ENCODE measurements at places on chromosomes 7 and 10.
A peak's percentile ranks its signal among the peaks of the same experiment; 100 is the strongest.

GRCh38 chr7:34751725-34752643, 94.0 kb downstream of the NPSR1 start:
- DNase-seq, result no peak

DNA sequence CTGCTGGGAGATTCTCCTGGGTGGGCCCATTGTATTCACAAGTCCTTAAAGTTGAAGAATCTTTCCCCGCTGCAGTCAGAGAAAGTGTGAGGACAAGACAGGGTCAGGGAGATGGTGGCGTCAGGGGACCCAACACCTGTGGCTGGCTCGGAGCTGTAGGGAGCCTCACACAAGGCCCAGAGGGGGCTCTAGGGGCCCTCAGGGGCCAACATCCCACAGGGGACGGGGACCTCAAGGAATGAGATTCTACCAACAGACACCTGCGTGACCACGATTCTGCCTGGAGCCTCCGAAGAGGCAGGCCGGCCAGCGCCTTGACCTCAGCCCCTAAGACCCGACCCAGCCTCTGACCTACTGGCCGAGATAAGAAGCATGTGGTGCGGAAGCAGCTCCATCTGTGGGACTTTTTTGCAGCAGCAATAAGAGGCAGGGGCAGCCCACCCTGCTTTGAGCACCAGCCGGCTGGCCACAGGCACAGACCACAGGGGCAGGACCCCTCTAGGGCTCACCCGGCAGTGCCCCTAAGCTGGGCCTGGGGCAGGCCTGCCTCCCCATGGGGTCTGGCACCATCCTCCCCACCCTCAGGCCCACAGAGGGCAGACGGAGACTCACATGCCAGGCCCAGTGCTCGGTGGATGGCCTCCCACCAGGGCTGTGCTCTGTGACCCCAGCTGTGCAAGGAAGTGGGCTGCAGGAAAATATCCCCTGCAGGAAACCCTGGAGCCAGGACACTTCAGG, 13.2 kb downstream of the RASGEF1A start:
- no peak for DNase-seq

DNA sequence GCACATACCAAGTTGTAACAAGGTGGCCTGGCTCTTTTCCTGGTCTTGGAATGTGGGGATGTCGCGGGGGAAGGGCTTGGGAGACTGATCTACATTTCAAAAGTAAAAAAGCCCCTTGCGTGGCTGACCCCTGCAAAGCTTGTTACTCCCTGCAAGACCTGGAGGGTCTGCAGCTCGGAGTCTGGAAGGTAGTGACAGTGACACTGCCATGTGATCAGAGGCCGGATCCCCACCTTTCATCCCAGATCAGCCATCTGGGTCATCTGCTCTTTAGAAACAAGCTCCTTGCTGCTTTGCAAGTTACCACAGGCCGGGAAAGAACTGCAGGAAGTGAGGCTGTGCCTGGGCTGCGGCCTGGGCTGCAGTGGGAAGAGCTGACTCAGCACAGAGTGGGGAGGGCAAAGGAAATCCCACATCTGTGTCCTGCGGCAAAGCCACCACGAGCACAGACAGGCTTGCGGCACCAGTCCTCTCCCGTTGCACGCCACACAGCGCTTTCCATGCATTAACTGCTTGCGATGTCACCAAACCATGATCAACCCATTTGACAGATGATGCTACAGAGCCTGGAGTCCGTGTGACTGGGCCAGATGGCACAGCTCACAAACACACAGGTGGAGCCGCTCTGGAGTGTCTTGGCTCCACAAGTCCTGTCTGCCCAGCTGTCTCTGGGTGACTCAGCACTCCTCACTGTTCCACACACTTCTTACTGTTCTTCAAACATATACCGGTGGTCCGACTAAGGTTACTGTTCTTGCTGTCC, 97.7 kb downstream of the SH3PXD2A start:
- no peak for DNase-seq

- DNase-seq, result no peak
These were observed 111.5 kb downstream of the PLCE1 start for GRCh38 chr10:94105226-94105625.

DNA sequence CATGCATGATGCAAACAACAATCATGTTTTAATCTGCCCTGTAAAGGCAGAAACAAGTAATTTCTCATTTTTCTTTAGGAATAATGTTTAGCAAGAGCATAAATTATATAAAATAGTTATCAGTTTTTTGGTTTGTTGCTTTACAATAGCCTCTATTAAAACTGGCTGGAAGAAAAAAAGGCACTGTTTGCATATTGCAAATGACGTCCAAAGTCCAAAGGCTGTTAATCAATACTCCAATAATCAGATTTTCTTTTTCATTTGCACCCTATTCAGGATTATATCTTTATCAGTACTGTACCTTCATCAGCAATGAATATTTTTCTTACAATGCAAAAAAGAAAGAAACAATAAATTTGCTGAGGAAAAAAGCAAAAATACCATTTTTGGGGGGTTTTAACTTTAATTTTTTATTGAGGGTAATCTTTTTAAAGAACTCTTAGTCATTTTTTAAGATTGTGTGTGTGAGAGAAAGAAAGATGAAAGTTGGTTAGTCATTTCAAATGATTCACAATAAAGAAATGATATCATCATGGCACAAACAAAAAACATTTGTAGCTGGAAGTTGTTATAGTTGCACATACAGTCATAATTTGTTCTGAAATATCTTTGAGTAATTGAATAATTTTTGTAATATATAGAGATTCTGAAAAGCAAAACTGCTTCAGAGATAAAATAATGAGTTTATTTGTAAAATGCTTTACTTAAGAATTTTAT, 44.4 kb upstream of the AKR1C2 start:
- no peak for DNase-seq

DNA sequence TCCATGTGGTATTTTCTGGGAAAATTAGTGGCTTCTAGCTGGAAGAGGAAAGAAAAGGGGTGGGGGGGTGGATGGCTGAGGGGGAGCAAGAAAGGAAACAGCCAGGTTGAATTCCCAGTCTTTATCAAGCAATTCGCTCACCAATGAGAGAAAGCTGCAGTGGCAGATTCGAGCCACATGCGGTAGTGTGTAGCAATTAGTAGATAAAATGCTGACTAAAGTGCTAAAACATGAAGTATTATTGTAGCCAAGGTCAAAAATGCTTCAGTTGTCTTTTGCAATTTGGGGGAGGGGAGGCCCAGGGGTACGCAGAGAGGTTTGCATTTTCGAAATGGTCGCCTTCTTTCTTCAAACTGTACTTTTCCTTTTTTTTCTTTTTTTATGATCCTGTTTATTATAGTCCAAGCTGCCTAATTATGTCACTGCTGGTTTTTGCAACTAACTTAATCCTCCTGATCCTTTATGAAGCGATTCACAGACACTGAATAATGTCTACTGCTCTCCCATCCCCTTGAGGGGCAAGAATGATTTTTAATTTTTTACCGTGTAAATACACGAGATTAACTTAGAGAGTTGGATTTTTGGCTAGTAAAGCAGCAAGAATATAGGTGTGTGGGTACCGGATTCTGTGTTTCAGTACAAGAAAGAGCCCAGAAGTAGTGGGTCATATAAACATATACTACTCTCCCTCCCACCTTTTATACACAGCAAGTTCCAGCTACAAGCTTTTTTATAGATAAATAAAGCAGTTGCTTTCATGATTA, 3.6 kb upstream of the ARID5B start:
- DNase-seq, result no peak

- no peak for DNase-seq
These were observed 8.8 kb downstream of the BLVRA start for GRCh38 chr7:43767311-43767710.

DNA sequence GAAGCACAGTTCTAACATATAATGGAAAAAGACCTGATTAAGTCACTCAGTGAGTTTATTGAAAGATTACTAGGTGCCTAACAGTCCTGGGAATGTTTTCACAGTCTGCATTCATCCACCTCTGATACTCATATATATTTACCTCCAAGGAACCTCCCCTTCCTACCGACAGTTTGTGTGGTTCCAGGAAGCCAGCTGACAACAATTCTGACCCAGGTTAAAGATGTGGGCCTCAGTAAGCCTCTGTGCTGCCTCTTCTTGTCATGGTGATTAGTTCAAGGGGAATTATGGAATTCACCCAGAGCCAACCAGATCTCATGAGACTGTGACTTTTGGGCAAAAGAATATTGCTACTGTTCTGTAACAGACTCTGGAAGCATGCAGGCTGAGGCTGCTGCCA, 186.8 kb downstream of the NXPH1 start:
- no peak for DNase-seq

DNA sequence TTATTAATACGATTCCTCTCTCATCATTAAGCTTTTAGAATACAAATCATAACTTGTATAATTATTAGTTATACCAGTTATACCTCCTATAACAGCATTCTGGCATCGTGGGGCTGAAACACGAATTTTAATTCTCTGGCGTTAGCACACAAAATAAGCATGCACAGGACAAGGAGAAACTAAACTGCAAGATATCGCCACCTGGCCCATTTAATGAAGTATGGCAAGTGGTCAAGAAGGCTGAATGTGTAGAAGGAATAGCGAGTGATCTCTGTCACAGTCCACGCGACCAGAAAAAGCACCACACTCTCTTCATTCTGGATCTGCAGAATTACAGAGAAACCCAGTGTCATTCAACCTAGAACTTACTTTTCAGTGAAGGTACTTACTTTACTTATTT, 18.1 kb downstream of the HACD1 start:
- no peak for DNase-seq

DNA sequence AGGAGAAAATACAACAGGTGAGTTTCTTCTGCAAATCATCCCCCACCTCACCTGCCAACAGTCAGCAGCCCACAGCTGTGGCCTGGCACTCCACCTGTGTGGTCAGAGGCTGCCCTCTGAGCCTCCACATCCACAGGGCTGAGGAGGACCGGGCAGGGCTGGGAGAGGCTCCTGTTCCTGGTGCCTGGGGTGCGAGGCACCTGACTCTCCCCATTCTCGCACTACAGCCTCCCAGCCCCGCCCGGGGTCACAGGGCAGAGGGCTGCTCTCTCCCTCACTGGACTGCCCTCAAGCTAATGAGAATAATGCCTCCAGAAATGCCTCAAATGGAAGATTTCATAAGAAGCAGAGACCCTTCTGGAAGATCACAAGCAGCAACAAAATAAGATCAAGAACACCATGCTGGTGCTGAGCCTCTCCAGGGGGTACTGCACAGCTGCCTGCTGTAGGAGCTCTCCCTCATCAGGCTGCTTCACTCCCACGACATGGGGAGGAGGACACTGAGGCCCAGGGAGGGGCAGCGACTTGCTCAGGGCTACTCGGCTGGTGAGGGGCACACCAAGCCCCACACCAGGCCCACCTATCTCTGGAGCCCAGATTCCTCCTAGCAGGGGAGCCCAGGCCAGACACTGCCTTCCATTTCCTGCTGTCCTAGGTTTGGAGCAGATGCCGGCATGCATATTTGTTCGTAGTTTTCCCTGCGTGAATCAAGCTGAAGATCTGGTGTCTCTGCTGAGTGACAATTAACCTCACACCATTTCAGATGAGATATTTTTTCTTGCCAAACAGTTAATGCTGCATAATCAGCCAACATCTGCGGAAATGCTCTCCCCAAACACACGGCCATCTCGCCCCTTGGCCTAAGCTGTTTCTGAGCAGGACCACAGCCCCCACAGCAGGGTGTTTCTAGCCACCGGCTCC, 76.5 kb downstream of the FAM53B start:
- DNase-seq, result no peak

- DNase-seq, result no peak
These were observed 339.3 kb downstream of the PARD3 start for GRCh38 chr10:34475786-34476185.

DNA sequence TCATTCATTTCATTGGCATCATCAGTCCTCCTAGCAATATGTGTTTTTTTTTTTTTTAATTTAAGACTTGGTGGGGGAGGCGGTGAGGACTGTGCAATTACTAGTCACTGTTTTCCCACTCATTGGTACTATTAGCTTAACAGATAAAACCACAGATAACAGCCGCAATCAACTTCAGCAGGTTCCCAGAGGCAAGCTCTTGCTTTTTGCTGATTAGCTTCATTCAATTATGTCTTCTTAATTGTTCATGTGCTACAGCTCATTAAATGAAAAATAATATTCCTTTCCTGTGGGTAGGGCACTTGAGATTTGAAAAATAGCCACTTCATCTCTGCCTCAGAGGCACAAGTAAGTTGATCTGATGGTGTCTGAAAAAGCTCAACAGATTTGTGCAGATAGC, 215.5 kb downstream of the PCDH15 start:
- no peak for DNase-seq

DNA sequence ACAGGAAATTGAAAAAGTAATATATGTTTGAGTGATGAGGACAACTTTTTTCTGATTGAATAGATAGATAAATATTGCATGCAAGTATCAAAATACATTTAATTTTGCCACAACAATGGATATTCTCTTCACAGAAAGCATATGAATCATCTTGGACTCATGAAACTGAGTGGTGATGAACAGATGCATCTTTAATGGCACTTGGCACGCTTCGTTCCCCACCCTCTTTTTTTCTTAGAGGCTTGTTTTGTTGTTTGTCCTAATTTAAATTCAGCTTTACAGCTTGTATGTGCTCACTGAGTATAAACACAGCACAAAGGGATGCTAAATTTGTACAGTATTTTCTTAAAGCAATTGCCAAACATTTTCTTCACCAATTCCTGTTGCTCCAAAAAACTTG, 145.0 kb upstream of the YAE1 start:
- no peak for DNase-seq

- no peak for DNase-seq
These were observed 107.1 kb downstream of the RAB18 start for GRCh38 chr10:27611236-27611635.

DNA sequence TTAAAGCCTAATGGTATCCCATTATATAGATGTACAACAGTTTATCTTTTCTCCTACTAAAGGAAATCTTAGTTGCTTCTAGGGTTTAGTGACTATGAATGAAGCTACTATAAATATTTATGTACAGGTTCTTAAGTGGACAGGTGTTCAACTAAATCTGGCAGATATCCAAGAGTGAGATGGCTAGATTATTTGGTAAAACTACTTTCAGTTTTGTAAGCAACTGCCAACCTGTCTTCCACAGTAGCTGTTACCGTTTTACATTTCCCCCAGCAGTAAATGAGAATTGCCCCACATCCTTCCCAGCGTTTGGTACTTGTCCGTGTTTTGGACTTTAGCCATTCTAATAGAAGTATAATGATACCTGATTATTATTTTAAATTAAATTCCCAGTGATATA, 144.9 kb upstream of the MAGI2 start:
- DNase-seq, result peak; percentile 72

All from NCI-H2029 treated with DMSO at 0.1 percent for 48 hours (cell line).